ENCODE measurements at places on chromosomes 11 and 22. TPM values are rescaled to one million over a fixed set of nuclear protein-coding genes. Genes with fewer than 3 reads are reported as not detected.

- H3K4me1 ChIP-seq = peaks cover 31% of the 10 kb centered on the region
- H3K4me3 ChIP-seq = no peak overlapping the region
- H3K36me3 ChIP-seq = no peaks in the 10 kb centered on the region
- peaks cover 3% of the 10 kb centered on the region for H3K27me3 ChIP-seq
Observed at GRCh38 chr11:76808171-76808570, 25.0 kb downstream of the TSKU start.

DNA sequence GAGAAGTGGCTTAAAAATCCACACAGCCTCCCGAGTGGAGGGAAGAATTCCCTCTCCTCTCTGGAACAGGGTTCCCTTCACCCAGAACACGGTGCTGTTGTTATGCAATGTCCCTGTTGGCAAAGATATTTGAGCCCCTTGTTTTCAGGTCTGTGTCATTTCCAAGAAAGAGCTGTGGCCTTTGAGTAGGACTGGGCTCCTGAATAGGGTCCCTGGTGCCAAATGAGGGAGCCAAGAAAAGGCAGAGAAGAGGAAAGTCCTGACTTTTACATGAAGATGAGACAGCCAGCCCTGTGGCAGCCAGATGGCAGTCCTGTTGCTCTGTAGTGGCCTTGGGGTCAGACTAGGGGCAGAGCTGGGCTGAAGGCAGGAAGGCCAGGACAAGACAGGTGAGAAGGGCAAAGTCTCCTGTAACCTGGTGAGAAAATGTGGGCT is 51.2 kb upstream of the ELF5 start:
- no peaks in the 10 kb centered on the region for H3K36me3 ChIP-seq
- H3K27me3 ChIP-seq = peaks cover 16% of the 10 kb centered on the region
- no peaks in the 10 kb centered on the region for H3K4me1 ChIP-seq

- no peak overlapping the region for H3K4me3 ChIP-seq
- H3K36me3 ChIP-seq = no peaks in the 10 kb centered on the region
- H3K27ac ChIP-seq = no peak overlapping the region
- no peak for DNase-seq
Observed at GRCh38 chr11:1459764-1460395, 26.7 kb downstream of the MOB2 start.

DNA sequence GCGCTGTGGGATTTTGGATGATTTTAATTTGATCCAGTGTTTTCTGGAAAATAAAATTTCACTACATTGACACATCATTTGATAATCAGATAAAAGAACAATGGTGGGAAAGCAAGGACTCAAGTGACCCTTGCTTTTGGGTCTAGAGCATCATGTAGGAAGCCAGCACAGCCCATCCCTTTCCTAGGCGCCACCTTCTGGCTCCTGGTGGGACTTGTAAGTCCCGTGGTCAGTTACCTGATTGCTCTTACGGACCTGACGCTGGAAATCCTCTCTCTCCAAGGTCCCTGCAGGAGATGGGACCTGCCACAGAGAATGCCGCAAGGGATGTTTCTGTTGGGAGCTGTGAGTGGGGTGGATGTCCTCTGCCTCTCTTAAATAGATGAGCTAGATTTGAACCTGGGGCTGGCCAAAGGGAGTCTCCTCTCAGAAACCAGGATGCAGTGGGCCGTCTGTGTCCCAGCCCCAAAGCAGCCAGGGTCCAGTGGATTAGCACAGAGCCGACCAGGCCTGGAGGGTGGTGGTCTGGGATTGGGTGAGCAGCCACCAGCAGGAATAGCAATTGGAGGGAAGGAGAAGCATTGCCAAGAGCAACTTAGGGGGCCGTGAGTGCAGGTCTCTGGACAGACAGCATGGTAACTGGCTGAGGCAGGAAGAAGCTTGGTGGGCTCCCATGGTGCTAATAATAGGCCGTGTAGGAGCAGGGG is 21.7 kb downstream of the TIMP3 start:
- no peaks in the 10 kb centered on the region for H3K4me1 ChIP-seq
- peak; percentile 28 for DNase-seq
- no peaks in the 10 kb centered on the region for H3K36me3 ChIP-seq
- H3K27me3 ChIP-seq = no peaks in the 10 kb centered on the region
- no peak overlapping the region for H3K27ac ChIP-seq

DNA sequence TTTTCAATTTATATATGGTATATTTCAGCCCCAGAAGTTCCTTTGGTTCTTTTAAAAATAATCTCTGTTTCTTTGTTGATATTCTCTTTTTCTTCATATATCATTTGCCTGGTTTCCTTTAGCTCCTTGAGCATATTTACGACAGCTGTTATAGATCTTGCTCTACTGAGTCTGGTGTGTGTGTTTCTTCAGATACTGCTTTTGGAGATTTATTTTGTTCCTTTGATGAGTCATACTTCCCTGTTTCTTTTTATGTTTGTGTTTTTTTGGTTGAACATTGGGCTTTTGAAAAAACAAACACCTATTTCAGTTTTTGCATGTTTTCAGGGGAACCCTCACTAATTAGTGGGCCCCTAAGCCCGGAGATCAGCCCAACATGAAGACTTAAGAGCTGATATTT is 23.3 kb downstream of the GLB1L2 start:
- H3K4me1 ChIP-seq = peaks cover 4% of the 10 kb centered on the region
- no peak overlapping the region for H3K4me3 ChIP-seq
- DNase-seq = no peak
- no peak overlapping the region for H3K27ac ChIP-seq
- H3K36me3 ChIP-seq = peaks cover 6% of the 10 kb centered on the region
- H3K27me3 ChIP-seq = peaks cover 4% of the 10 kb centered on the region

GRCh38 chr11:19243613-19244012 is 2.9 kb upstream of the E2F8 start:
- H3K27me3 ChIP-seq = peaks cover 44% of the 10 kb centered on the region
- H3K36me3 ChIP-seq = peaks cover 7% of the 10 kb centered on the region
- no peak overlapping the region for H3K27ac ChIP-seq
- no peak overlapping the region for H3K4me3 ChIP-seq

GRCh38 chr11:34343153-34343552 is 14.7 kb downstream of the ABTB2 start:
- no peak overlapping the region for H3K27ac ChIP-seq
- H3K36me3 ChIP-seq = no peaks in the 10 kb centered on the region
- DNase-seq = no peak
- H3K27me3 ChIP-seq = no peaks in the 10 kb centered on the region

GRCh38 chr11:43738600-43739409 is 58.3 kb downstream of the HSD17B12 start:
- peaks cover 40% of the 10 kb centered on the region for H3K36me3 ChIP-seq
- no peak overlapping the region for H3K4me3 ChIP-seq
- H3K27ac ChIP-seq = no peak overlapping the region
- peaks cover 16% of the 10 kb centered on the region for H3K4me1 ChIP-seq
- no peaks in the 10 kb centered on the region for H3K27me3 ChIP-seq

- H3K36me3 ChIP-seq = peaks cover 44% of the 10 kb centered on the region
- peak overlapping the region; percentile 89 for H3K27ac ChIP-seq
- peak overlapping the region; percentile 85 for H3K4me3 ChIP-seq
- peak; percentile 45 for DNase-seq
Observed at GRCh38 chr11:289398-289711, 429 bp downstream of the PGGHG start.

DNA sequence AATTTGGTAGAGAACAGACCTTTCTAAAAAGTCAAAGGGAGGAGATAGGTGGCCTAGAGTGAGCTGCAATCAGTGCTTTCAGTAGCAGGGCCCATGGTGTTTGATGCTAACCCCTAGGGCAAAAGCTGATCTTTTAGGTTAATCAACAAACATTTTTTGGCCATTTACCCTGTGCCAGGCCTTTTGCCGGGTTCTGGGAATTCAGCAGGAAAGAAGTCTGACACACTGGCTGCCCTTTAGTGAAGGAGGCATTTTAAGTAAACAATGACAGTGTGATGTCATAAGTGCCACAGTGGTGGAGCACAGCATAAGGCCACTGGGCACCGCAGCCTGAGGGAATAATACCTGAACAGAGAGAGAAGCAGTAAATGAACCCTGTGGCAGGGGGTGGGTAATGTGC is 29.0 kb downstream of the C22orf31 start:
- H3K27ac ChIP-seq = no peak overlapping the region
- H3K4me1 ChIP-seq = peaks cover 20% of the 10 kb centered on the region
- no peak for DNase-seq
- no peak overlapping the region for H3K4me3 ChIP-seq
- H3K27me3 ChIP-seq = peaks cover 40% of the 10 kb centered on the region
- no peaks in the 10 kb centered on the region for H3K36me3 ChIP-seq

GRCh38 chr11:65390099-65390941 is 3.9 kb downstream of the FRMD8 start:
- peaks cover 17% of the 10 kb centered on the region for H3K36me3 ChIP-seq
- no peaks in the 10 kb centered on the region for H3K27me3 ChIP-seq
- DNase-seq = no peak
- peaks cover 54% of the 10 kb centered on the region for H3K4me1 ChIP-seq

DNA sequence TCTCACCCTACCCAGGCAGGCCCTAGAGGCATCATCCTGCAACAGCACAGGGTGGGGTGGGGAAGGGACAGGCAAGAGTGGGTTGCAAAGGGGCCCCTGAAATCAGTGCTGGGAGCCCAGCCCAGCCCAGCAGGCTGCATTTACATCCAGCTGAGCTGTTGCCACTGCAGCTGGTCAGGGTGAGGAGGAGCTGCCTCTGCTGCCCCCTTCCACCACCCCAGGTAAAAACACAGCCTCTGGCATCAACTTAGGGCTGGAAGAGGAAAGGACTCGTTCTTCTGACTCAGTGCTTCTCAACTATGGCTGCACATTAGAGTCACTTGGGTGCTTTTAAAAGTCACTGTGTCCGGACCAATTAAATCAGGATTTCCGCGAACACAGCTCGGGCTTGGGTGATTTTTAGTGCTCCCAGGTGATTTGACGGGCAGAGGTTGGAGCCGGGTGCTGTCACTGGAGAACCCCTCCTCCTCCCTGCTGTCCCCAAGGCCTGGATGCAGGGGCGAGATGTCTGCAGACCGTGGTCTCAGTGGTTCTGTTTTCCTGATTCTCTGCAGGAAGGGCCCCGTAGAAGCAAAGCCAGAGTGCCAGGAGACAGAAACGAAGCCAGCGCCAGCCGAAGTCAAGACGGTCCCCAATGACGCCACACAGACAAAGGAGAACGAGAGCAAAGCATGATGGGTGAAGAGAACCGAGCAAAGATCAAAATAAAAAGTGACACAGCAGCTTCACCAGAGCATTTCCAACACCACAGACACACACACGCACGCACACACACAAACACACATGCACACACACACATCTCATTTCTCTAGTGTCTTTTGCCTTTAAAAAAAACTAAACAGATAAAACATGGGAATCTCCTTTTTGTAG is 39.4 kb upstream of the TTC12 start:
- peaks cover 2% of the 10 kb centered on the region for H3K27me3 ChIP-seq
- no peaks in the 10 kb centered on the region for H3K36me3 ChIP-seq
- no peak overlapping the region for H3K4me3 ChIP-seq
- no peak overlapping the region for H3K27ac ChIP-seq
- DNase-seq = no peak

DNA sequence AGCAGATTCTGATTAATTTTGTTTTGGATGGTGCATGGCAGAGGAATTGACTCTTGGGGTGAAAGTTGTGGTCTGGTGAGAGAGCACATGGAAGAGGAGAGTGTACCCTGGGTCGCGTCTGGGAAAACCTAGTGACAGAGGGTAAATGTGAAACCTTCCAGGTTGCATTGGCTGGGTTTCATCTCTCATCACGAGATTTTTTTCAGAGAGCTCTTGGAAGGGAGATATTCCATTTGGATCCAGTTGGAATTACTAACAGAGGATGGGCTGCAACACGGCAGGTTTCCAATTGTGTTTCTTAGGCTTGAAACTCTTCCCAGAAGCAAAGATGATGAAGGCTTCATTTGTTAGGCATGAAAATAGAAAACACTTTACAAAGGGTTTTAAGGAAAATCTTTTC is 109.7 kb upstream of the MTMR2 start:
- no peak for DNase-seq
- H3K4me3 ChIP-seq = no peak overlapping the region
- no peak overlapping the region for H3K27ac ChIP-seq
- H3K36me3 ChIP-seq = peaks cover 13% of the 10 kb centered on the region
- H3K27me3 ChIP-seq = no peaks in the 10 kb centered on the region
- peaks cover 37% of the 10 kb centered on the region for H3K4me1 ChIP-seq

GRCh38 chr11:20652150-20652806 is 17.1 kb upstream of the NELL1 start:
- no peaks in the 10 kb centered on the region for H3K36me3 ChIP-seq
- H3K27me3 ChIP-seq = peaks cover 11% of the 10 kb centered on the region
- no peaks in the 10 kb centered on the region for H3K4me1 ChIP-seq
- H3K4me3 ChIP-seq = no peak overlapping the region
- no peak overlapping the region for H3K27ac ChIP-seq
- DNase-seq = no peak

GRCh38 chr11:65317025-65317786 is 2.5 kb downstream of the CDC42EP2 start:
- H3K4me3 ChIP-seq = no peak overlapping the region
- no peak overlapping the region for H3K27ac ChIP-seq
- no peaks in the 10 kb centered on the region for H3K36me3 ChIP-seq
- H3K4me1 ChIP-seq = peaks cover 4% of the 10 kb centered on the region
- peaks cover 9% of the 10 kb centered on the region for H3K27me3 ChIP-seq
- no peak for DNase-seq

DNA sequence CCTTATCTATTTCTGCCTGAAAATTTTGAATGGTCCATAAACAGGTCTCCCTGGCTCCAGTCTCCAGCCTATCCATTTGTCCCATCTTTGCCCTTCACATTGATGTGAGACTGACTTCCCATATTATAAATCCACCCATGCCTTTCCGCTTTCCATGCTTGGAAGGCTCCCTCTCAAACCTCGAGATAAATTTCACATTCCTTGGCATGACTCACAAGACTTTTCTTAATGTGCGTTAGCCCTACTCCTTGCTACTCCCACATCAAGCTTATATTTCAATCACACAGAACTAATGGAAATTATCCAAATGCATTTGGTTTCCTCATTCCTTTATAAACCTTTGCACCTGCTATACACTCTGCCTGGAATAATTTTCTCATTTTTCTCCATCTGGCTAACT is 163.7 kb upstream of the NTM start:
- no peaks in the 10 kb centered on the region for H3K4me1 ChIP-seq
- H3K4me3 ChIP-seq = no peak overlapping the region
- H3K27me3 ChIP-seq = no peaks in the 10 kb centered on the region
- DNase-seq = no peak
- H3K27ac ChIP-seq = no peak overlapping the region

GRCh38 chr11:68269414-68270081 is 2.2 kb downstream of the C11orf24 start:
- H3K4me3 ChIP-seq = peak overlapping the region; percentile 31
- H3K27ac ChIP-seq = no peak overlapping the region
- no peak for DNase-seq
- peaks cover 26% of the 10 kb centered on the region for H3K36me3 ChIP-seq

TSPAN18 gene
- 0.92 TPM for total RNA-seq

C11orf97 gene
- not detected for total RNA-seq

NPAS4 gene
- total RNA-seq = not detected
